ENCODE measurements at places on chromosomes 4 and X. TPM values are rescaled to one million over a fixed set of nuclear protein-coding genes. Genes with fewer than 3 reads are reported as not detected.

- no peak for DNase-seq
- no peak overlapping the region for H3K4me3 ChIP-seq
- no peak overlapping the region for H3K27ac ChIP-seq
- no peaks in the 10 kb centered on the region for H3K27me3 ChIP-seq
Observed at GRCh38 chr4:20272411-20272872, 20.7 kb downstream of the SLIT2 start.

GRCh38 chrX:101290957-101291603, at the start of gene TAF7L:
TSS of gene TAF7L (minus strand) at chrX:101291334. CDS start at chrX:101287543, 3,791 bp downstream.
- no peak within 1 kb of the TSS for H3K27ac ChIP-seq
- no peaks in the 10 kb centered on the region for H3K36me3 ChIP-seq
- H3K4me1 ChIP-seq = no peaks in the 10 kb centered on the region
- H3K4me3 ChIP-seq = no peak within 1 kb of the TSS

UBE2K gene
- total RNA-seq = 77.7 TPM

DNA sequence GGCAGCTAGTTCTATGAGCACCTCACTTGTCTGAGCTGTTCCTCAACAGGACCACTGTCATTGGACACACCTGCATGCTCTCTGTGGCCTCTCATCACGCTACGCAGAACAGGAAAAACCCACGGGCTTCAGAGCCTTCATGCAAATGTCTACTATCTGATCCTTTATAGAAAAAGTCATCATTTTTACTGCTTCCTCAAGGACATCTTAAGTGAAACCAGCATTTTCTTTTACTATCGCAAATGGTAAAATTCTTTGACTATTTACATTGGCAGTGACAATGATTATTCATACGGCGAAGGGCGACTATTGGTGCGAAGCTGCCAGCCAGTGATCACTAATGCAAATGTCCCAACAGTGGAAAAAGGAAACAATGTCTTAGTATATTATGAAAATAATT, 147.0 kb downstream of the AFAP1 start:
- no peaks in the 10 kb centered on the region for H3K27me3 ChIP-seq
- H3K27ac ChIP-seq = no peak overlapping the region
- no peaks in the 10 kb centered on the region for H3K4me1 ChIP-seq
- peaks cover 18% of the 10 kb centered on the region for H3K36me3 ChIP-seq
- DNase-seq = no peak

- peak overlapping the region; percentile 75 for H3K4me3 ChIP-seq
- no peaks in the 10 kb centered on the region for H3K27me3 ChIP-seq
- H3K27ac ChIP-seq = no peak overlapping the region
- peaks cover 14% of the 10 kb centered on the region for H3K36me3 ChIP-seq
Observed at GRCh38 chr4:108763226-108763593, 357 bp upstream of the ETNPPL start.

RHOH gene
- total RNA-seq = not detected

UGT2B15 gene
- 0.98 TPM for total RNA-seq

- H3K27ac ChIP-seq = no peak overlapping the region
- no peak overlapping the region for H3K4me3 ChIP-seq
- no peaks in the 10 kb centered on the region for H3K36me3 ChIP-seq
- no peak for DNase-seq
- peaks cover 30% of the 10 kb centered on the region for H3K4me1 ChIP-seq
- H3K27me3 ChIP-seq = no peaks in the 10 kb centered on the region
Observed at GRCh38 chr4:26368685-26369084, 47.9 kb downstream of the RBPJ start.

- no peaks in the 10 kb centered on the region for H3K27me3 ChIP-seq
- no peaks in the 10 kb centered on the region for H3K36me3 ChIP-seq
- DNase-seq = no peak
- no peaks in the 10 kb centered on the region for H3K4me1 ChIP-seq
- no peak overlapping the region for H3K4me3 ChIP-seq
Observed at GRCh38 chr4:129136433-129136832, 40.5 kb downstream of the C4orf33 start.

DNA sequence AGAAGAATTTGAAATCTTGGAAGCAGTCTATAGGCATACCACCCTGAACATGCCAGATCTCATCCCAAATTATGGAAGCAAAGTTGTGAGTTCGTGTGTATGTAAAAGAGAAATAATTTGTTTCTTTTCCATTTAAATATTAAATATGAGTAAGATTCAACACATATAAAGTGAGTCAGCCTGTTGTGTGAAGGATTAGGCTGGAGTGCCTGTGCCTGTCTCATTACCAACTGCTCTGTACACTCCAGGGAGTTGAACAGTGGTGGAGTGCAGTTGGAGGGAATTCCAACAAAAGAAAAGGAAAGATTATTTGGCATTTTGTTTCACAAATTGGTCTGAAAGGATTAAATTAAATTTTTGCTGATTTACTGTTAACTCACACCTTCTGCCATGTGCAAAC, 435.6 kb downstream of the FAT4 start:
- DNase-seq = no peak
- H3K27ac ChIP-seq = no peak overlapping the region
- H3K4me3 ChIP-seq = no peak overlapping the region
- H3K4me1 ChIP-seq = peaks cover 8% of the 10 kb centered on the region
- no peaks in the 10 kb centered on the region for H3K36me3 ChIP-seq

VGLL1 gene
- 92.2 TPM for total RNA-seq

PDE6B gene
- total RNA-seq = not detected

DNA sequence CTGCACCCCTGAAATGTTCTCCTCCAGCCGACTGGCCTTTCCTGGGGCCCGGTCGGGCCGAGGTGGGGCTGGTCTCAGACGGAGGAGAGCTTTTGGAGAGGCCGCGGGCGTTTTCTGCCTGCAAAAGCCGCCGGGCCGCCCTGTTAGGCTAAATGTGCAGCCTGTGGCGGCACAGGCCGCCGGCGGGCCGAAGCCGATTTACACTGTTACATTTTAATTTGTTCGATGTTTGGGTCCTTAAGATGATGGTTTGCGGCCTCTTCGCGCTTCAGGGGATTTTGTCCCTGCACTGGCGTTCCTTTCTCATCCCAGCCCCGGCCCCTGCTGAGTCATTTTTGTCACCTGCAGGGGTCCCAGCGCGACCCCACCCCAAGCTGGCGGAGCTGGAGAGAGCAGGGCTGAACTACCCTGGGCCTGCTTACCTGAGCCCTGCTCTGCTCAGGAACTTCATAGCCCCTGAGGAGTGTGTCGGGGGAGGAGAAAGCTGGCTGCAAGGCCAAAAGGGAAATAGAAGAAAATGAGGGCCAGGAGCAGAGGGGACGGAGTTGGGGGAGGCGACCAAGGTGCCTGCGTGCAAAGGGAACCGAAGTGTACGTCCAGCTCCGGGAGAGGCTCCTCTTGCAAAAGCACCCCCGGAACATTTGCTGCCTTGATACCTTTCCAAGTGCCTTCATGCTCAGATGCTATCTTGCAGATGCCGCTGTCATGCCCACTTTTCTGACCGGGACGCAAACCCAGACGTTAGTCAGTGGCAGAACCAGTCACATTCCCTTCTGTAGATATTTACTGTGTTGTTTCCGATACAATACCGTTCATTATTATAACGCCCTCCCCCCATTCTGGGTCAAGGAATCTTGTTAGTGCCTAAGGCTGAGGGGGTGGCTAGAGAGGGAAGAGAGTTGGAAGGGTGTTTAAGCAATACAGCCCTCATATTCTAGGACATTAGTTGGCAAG, 977 bp upstream of the RBBP7 start:
- H3K27me3 ChIP-seq = no peaks in the 10 kb centered on the region
- peak; percentile 20 for DNase-seq
- H3K4me3 ChIP-seq = peak overlapping the region; percentile 96
- peaks cover 23% of the 10 kb centered on the region for H3K4me1 ChIP-seq
- H3K36me3 ChIP-seq = peaks cover 44% of the 10 kb centered on the region

DNA sequence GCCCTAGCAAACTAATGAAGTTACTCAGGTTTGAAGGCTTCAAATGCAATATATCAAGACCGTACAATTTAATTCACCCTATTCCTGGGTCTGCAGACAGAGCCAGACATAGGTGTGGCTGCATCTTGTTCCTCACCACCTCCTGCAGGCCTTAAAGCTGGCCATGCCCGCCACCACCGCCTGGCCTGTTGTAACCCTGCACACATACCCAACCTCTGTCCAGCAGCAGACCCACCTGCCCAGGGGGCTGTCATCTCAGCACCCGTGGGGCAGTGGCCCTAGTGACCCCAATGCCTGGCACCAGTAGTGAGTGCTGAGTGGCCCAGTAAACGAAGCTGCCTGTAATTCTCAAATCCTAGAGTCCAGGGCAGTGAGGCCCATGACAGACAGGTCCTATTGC, 40.7 kb downstream of the ZBTB49 start:
- H3K27me3 ChIP-seq = no peaks in the 10 kb centered on the region
- H3K27ac ChIP-seq = no peak overlapping the region
- H3K36me3 ChIP-seq = no peaks in the 10 kb centered on the region
- H3K4me1 ChIP-seq = peaks cover 8% of the 10 kb centered on the region
- H3K4me3 ChIP-seq = no peak overlapping the region
